ENCODE measurements at places on chromosomes 13 and 19.

GRCh38 chr13:112113851-112114250 lies 46.9 kb downstream of the SOX1 start:
- no peak for DNase-seq
- H3K27ac ChIP-seq: no peak overlapping the region
- no peaks in the 10 kb centered on the region for H3K36me3 ChIP-seq
- no peaks in the 10 kb centered on the region for H3K27me3 ChIP-seq
- H3K4me1 ChIP-seq: peaks cover 3% of the 10 kb centered on the region

DNA sequence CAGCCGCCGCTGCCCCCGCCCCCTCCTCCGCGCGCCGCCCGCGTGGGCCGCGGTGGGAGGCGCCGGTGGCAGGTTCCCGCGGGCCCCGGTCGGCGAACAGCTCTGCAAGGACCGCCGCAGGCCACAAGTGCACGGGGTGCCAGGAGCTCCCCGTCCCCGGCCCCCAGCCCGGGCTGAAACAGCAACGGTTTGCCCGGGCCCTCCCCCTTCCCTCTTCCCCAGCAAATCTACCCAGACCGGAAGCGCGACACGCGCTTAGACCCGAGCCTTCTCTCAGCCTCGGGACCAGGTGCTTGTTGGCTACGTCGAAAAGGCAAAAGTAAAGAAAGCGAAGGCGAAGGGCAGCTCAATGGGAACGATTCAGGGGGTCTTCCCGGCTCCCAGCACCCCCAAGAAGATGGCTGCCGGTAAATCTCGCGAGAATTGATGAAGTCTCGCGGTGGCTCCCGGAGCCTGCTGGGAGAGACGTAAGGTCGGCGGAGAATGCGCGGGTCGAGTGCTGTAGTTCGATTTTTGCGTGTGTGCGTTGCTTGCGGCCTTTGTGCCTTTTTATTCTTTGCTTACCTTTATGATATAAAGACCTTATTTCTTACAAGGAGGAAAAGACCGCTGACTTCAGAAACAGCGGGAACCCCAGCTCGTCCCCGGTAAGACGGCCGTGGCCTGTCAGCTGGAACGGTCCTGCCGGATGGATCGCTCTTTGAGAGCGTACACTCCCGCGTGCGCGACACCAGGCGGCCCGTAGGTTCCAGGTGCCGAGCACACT lies at the start of gene RBM26:
TSS of gene RBM26 (minus strand) at position 425 of the 766 bp plus-strand sequence. CDS start 481 bp downstream, outside the sequence.
- peaks cover 49% of the 10 kb centered on the region for H3K4me1 ChIP-seq
- H3K27me3 ChIP-seq: no peaks in the 10 kb centered on the region
- H3K36me3 ChIP-seq: peaks cover 12% of the 10 kb centered on the region
- H3K4me3 ChIP-seq: peak within 1 kb of the TSS; percentile 95

DNA sequence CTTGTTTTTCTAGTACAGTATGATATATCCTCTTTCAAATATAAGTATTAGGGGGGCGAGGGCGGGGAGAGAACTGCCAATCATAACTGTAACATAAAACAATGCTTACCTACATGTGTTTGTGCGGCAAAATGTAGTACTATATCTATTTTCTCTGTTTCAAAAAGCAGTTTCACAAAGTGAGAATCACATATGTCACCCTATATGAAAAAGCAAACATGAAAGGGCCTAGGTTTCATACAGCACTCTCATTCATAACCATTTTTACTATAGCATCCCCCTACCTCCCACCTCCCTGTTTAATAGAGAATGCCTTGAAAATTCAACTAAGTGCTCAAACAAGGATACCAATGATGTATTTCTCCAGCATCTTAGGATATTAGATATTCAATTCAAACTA lies 5.2 kb downstream of the TGDS start:
- H3K27me3 ChIP-seq: no peaks in the 10 kb centered on the region
- peaks cover 48% of the 10 kb centered on the region for H3K36me3 ChIP-seq
- H3K27ac ChIP-seq: no peak overlapping the region
- no peak overlapping the region for H3K4me3 ChIP-seq

DNA sequence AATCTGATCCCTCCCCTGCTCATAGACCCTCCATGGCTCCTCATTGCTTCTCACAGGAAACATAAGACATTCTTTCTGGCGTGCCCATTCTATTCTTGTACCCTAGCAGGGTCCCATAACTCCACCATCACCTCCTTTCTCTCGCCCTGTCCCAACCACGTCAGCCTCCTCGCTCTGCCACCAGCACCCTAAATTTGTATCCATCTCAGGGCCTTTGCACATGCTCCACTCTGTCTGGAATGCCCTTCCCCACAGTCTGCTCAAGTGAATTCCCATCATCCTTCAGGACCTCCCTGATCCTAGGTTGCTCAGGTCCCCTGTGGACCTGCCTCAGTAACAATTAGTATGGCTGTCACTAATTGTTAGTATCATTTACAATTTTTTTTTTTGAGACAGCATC lies 10.5 kb downstream of the B3GNT3 start:
- no peak overlapping the region for H3K27ac ChIP-seq
- no peaks in the 10 kb centered on the region for H3K36me3 ChIP-seq
- no peak overlapping the region for H3K4me3 ChIP-seq
- DNase-seq: no peak
- H3K4me1 ChIP-seq: no peaks in the 10 kb centered on the region

- H3K4me1 ChIP-seq: peaks cover 61% of the 10 kb centered on the region
- no peak for DNase-seq
- peak overlapping the region; percentile 73 for H3K4me3 ChIP-seq
- H3K27ac ChIP-seq: peak overlapping the region; percentile 61
- no peaks in the 10 kb centered on the region for H3K27me3 ChIP-seq
Measured at GRCh38 chr19:55118401-55118991, 1.1 kb upstream of the PPP1R12C start.

DNA sequence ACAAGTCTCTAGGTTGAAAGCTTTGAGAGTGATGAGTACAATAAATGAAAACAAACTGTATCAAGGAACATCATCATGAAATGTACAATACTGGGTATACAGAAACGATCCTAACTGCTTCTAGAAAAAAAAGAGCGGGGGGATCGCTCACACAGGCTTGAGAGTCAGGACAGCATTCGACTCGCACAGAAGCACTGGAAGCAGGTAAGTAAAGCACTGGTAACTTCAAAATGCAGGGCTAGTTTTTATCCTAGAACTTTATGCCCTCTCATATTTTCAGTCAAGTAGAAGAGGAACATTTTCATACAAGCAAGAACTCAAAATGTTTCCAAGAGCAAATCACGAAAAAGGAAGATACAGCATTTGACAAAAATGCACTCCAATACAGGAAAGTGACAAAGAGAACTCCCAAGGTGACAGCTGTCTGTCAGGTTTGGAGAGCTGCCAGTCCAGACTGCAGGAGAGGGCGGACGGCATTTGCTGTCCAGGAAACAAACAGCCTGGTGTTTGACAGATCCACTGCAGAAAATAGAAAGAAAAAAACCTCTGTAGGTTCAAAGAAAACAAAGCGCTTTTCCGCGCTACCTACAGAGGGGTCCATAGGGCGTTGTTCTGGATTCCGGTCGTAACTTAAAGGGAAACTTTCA lies 58.2 kb upstream of the XPO4 start:
- no peak overlapping the region for H3K4me3 ChIP-seq
- no peaks in the 10 kb centered on the region for H3K4me1 ChIP-seq
- no peak overlapping the region for H3K27ac ChIP-seq

GRCh38 chr13:40452038-40452666 lies 214.3 kb downstream of the FOXO1 start:
- H3K4me1 ChIP-seq: peaks cover 34% of the 10 kb centered on the region
- no peak overlapping the region for H3K4me3 ChIP-seq
- H3K36me3 ChIP-seq: peaks cover 6% of the 10 kb centered on the region
- DNase-seq: no peak

DNA sequence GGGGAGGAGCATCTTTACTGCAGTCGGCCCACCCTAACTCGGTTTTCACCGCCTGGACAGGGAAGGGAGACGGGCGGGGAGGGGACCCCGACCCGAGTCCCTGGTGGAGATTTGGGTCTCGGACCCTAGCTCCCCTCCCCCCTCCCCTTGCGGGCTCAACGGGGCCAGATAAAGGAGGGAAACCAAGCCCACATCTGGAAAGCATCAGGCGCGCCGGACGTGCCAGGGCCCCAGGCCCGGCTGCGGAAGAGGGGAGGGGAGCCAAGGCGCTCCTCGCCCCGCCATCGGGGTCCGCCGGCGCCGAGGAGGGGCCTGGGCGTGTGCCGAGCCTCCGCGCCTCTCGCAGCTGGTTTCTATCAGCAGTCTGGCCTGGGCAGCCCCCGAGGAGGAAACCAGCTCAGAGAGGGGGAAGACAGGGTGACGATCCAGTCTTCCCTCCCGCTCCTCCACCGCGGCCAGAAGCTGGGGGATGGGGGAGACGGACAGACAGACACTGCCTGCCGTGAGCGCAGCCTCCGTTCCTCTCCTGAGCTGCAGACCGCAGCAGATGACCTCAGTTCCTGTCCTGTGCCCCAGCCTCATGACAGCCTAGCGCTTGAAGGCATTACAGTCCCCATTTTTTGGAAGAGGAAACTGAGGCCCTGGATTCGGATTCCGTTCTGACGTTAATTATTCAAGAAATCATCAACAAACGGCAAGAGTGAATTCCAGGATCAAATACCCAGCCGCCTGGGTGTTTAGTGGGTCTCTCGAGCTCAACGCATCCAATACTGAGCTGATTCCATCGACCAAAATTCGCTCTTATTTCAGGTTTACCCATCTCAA lies 3.6 kb upstream of the GNG8 start:
- H3K36me3 ChIP-seq: no peaks in the 10 kb centered on the region
- H3K4me1 ChIP-seq: peaks cover 34% of the 10 kb centered on the region
- H3K27me3 ChIP-seq: 0 out of 2 replicates have a peak, but pooled peaks cover 3% of the 10 kb centered on the region
- H3K27ac ChIP-seq: no peak overlapping the region

- H3K4me1 ChIP-seq: peaks cover 84% of the 10 kb centered on the region
- no peaks in the 10 kb centered on the region for H3K27me3 ChIP-seq
- no peak for DNase-seq
- H3K36me3 ChIP-seq: no peaks in the 10 kb centered on the region
- H3K4me3 ChIP-seq: no peak overlapping the region
Measured at GRCh38 chr13:73954808-73955207, 179.4 kb downstream of the KLF12 start.

DNA sequence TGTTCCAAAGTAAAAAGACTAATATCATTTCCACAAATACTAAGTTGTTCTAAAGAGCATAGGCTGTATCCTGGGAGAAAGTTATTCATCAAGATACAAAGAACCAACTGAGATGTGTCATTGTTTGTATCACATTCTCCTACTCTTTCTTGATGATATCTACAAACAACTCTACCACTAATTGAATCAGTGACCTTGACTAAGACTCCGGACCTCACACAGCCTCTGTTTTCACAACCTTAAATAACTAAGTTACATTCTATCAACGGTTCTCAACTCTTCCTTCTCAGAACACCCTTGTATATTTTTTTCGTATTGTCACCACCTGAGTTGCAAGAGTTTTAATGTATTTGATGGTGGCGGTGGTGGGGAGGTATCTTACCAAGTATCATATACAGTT lies 12.6 kb downstream of the IRS2 start:
- no peaks in the 10 kb centered on the region for H3K27me3 ChIP-seq
- no peaks in the 10 kb centered on the region for H3K4me1 ChIP-seq
- no peak overlapping the region for H3K27ac ChIP-seq
- no peak overlapping the region for H3K4me3 ChIP-seq
- no peaks in the 10 kb centered on the region for H3K36me3 ChIP-seq

- DNase-seq: no peak
- H3K4me1 ChIP-seq: peaks cover 11% of the 10 kb centered on the region
- no peaks in the 10 kb centered on the region for H3K27me3 ChIP-seq
- no peaks in the 10 kb centered on the region for H3K36me3 ChIP-seq
Measured at GRCh38 chr13:46387064-46387851, at the start of gene RUBCNL. TSS of gene RUBCNL (minus strand) at chr13:46387252. CDS start at chr13:46372475, 14,777 bp downstream.

DNA sequence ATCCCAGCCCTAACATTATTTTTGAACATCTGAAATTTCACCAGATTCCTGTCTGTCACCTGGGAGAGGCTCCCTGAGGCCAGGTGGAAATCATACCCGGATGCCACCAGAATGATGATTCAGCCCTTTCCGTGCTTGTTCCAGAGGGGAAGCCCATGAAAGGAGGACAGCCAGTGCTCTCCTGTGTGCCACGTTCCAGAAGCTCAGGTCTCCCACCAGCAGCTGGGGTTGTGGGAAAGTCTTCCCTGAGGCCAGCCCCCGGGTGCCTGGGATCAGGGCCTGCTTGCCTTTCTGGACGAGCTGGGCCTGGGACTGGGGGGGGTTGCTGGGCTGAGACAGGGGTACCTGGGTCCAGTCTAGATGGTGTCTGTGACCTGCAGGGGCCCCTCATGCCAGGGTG lies 25.5 kb upstream of the IGFL1 start:
- H3K4me3 ChIP-seq: no peak overlapping the region
- no peak for DNase-seq
- no peaks in the 10 kb centered on the region for H3K4me1 ChIP-seq
- no peak overlapping the region for H3K27ac ChIP-seq
- H3K27me3 ChIP-seq: peaks cover 4% of the 10 kb centered on the region
- no peaks in the 10 kb centered on the region for H3K36me3 ChIP-seq

GRCh38 chr13:85163063-85163462 lies 636.2 kb downstream of the SLITRK6 start:
- no peak overlapping the region for H3K4me3 ChIP-seq
- no peaks in the 10 kb centered on the region for H3K4me1 ChIP-seq

DNA sequence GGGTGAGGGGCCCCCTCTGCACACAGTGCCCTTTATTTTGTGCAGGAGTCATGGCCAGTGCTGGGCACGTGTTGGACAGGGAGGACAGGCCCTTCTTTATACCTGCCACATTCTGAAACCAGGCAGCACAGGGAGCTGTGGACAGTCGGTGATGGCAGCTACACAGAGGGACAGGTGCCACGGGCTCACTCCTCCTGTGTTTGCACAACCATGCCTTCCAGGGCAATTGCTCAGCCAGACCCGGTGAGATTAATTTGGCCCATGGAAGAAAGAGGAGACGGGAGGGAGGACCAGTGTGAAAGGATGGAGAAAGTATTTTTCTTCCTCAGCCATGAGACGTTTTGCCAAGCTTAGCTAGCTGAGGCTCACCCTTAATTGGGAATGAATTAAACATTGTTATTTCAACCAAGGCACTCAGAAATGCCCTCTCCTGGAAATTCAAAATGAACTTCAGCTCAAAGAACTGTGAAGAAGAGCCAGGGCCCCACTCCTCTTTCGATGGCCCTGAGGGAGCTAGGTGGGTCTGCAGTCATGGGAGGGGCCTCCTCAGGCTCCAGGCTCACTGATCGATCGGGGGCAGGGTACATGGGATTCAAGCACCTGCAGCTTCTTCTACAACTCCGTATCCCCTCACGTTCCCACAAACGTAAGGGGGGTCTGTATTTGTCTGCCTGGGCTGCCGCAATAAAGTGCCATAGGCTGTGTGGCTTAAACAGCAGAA lies 41.2 kb downstream of the SHISA2 start:
- no peak overlapping the region for H3K27ac ChIP-seq
- DNase-seq: no peak
- no peak overlapping the region for H3K4me3 ChIP-seq
- H3K4me1 ChIP-seq: no peaks in the 10 kb centered on the region
- H3K36me3 ChIP-seq: no peaks in the 10 kb centered on the region
- no peaks in the 10 kb centered on the region for H3K27me3 ChIP-seq

DNA sequence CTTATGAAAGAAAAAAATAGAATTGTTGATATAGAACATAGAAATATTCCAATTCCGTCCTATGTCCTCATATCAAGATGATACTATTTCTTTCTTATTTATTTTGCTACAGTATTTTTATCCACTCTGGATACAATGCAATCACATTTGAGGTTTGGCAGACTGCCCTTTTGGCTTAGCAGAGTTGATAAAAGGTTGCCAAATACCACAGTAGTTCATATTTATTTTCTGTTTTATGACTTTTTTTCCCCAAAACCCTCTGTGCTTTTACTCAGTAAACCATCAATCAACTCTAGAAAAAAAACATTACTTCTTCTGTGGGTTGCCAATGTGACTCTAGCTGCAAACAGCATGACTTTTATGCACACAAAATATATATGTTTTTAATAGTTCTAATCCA lies 424.5 kb downstream of the PCDH9 start:
- no peaks in the 10 kb centered on the region for H3K36me3 ChIP-seq
- no peaks in the 10 kb centered on the region for H3K27me3 ChIP-seq
- no peak overlapping the region for H3K4me3 ChIP-seq
- no peaks in the 10 kb centered on the region for H3K4me1 ChIP-seq
- no peak overlapping the region for H3K27ac ChIP-seq
- no peak for DNase-seq
